ENCODE measurements at places on chromosomes 3 and 15. TPM values are rescaled to one million over a fixed set of nuclear protein-coding genes. Genes with fewer than 3 reads are reported as not detected.

GRCh38 chr15:62407962-62408361 lies 242.9 kb upstream of the C2CD4B start:
- H3K4me3 ChIP-seq: no peak overlapping the region
- DNase-seq: no peak
- no peaks in the 10 kb centered on the region for H3K36me3 ChIP-seq
- H3K4me1 ChIP-seq: no peaks in the 10 kb centered on the region
- no peak overlapping the region for H3K27ac ChIP-seq

CSTA gene
- total RNA-seq: not detected

- H3K4me3 ChIP-seq: no peak overlapping the region
- peaks cover 32% of the 10 kb centered on the region for H3K4me1 ChIP-seq
- no peaks in the 10 kb centered on the region for H3K36me3 ChIP-seq
- no peak overlapping the region for H3K27ac ChIP-seq
- DNase-seq: peak; percentile 2
Measured at GRCh38 chr3:9224490-9224889, 25.0 kb downstream of the SRGAP3 start.

CADPS gene
- not detected for total RNA-seq

GPR149 gene
- not detected for total RNA-seq

FMN1 gene
- total RNA-seq: not detected

- H3K27me3 ChIP-seq: peaks cover 22% of the 10 kb centered on the region
- H3K36me3 ChIP-seq: no peaks in the 10 kb centered on the region
- no peak for DNase-seq
- no peaks in the 10 kb centered on the region for H3K4me1 ChIP-seq
Measured at GRCh38 chr3:122992133-122992532, 35.4 kb downstream of the SEMA5B start.

DNA sequence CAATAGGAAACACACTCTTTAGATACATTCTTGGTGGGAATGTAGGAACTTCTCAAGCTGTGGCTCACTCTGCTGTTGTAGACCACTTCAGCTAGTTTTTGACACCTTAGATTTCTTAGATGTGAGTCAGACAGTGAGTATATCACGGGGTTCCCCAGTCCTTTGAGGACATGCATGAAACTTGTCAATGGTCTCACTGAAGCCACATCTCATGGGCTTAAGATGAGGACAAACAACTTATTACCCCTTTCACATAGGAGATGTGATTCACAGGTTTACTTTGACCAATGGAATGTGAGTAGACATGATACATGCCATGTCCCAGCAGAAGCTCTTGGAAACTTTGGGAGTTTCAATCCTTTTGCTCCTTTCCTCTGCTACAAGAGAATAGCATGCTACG lies 325.5 kb downstream of the CHST2 start:
- no peaks in the 10 kb centered on the region for H3K27me3 ChIP-seq
- H3K4me1 ChIP-seq: peaks cover 21% of the 10 kb centered on the region
- H3K4me3 ChIP-seq: peak overlapping the region; percentile 3
- no peak for DNase-seq
- peak overlapping the region; percentile 36 for H3K27ac ChIP-seq

- no peaks in the 10 kb centered on the region for H3K4me1 ChIP-seq
- no peaks in the 10 kb centered on the region for H3K27me3 ChIP-seq
- H3K4me3 ChIP-seq: no peak overlapping the region
- H3K27ac ChIP-seq: no peak overlapping the region
- H3K36me3 ChIP-seq: no peaks in the 10 kb centered on the region
Measured at GRCh38 chr3:10911350-10912002, 81.1 kb upstream of the SLC6A1 start.

DNA sequence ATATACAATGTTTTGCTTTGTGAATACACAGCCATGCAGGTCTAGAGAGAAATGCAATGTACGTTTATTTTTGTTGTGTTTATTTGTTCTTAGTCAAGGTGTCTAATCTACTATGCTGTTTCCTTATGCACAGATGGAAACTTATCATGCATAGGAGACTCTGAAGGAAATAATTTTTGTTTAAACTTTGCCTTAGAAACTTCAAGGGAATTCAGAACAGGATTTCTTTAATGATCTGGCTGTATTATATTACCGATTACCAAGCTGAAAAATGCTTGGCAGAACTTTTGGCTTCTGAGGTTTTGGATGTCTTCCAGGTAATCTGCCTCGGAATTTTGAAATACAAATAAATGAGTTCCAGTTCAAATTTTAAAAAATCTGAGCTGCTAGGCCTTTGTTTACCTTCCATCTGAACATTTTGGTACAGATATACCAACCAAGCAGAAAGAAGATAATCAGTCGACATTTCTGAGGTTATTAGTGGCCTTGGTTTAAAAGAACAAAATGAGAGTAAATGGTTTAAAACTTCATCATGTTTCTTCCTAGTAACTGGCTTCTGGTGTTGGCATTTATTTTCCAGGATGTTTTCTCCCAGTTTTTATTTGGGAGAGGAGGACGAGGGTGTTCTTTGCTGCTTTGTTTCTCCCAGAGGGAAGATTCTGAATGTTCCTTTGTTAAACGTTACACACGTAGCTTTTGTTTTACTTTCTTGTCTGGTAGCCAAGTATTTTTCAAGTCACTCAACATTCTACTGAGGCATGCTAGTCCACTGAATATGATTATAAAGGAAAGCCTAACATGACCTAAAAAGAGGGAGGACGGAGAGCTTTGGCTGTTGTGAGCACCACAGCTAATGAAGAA lies 421.8 kb upstream of the TBL1XR1 start:
- H3K27me3 ChIP-seq: no peaks in the 10 kb centered on the region
- no peak for DNase-seq
- peaks cover 18% of the 10 kb centered on the region for H3K4me1 ChIP-seq
- H3K36me3 ChIP-seq: no peaks in the 10 kb centered on the region
- H3K4me3 ChIP-seq: no peak overlapping the region
- H3K27ac ChIP-seq: no peak overlapping the region

BBS4 gene
- total RNA-seq: 10.0 TPM

UBE2E2 gene
- total RNA-seq: 11.8 TPM

GRCh38 chr15:34655326-34655725 lies 71.9 kb upstream of the GOLGA8B start:
- H3K4me1 ChIP-seq: no peaks in the 10 kb centered on the region
- no peak overlapping the region for H3K4me3 ChIP-seq
- H3K27me3 ChIP-seq: peaks cover 16% of the 10 kb centered on the region
- DNase-seq: no peak
- H3K36me3 ChIP-seq: no peaks in the 10 kb centered on the region

PRKCD gene
- total RNA-seq: 24.8 TPM

UPK1B gene
- not detected for total RNA-seq

CCR5 gene
- total RNA-seq: 5.8 TPM

GRCh38 chr15:56824175-56824574 lies 90.9 kb upstream of the ZNF280D start:
- H3K27me3 ChIP-seq: peaks cover 7% of the 10 kb centered on the region
- H3K4me1 ChIP-seq: peaks cover 7% of the 10 kb centered on the region
- H3K4me3 ChIP-seq: no peak overlapping the region
- H3K27ac ChIP-seq: no peak overlapping the region
- DNase-seq: no peak

DNA sequence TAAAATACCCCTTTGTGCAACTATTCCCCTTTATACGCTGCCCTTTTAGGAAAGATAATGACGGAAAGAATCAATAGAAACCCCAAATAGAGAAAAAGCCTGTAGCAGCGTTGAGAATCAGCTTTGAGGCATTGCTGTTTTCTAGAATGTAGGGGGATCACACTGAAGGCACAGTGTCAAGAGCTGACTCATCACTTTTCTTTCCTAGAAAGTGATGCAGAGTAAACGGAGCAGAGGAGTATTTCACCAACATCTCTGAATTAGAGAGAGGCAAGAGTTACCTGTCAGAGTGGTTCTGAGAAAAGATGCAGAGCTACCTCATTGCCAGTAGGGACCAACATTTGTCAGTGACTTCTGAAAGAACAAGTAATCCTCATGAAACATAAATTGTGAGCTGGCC lies 269.8 kb upstream of the TMC3 start:
- H3K36me3 ChIP-seq: no peaks in the 10 kb centered on the region
- H3K27ac ChIP-seq: no peak overlapping the region
- DNase-seq: no peak
- no peak overlapping the region for H3K4me3 ChIP-seq

GRCh38 chr3:14047841-14048240 lies 76.8 kb downstream of the CHCHD4 start:
- H3K4me1 ChIP-seq: no peaks in the 10 kb centered on the region
- H3K27ac ChIP-seq: no peak overlapping the region
- H3K4me3 ChIP-seq: no peak overlapping the region
- no peaks in the 10 kb centered on the region for H3K36me3 ChIP-seq
- H3K27me3 ChIP-seq: peaks cover 9% of the 10 kb centered on the region

DNA sequence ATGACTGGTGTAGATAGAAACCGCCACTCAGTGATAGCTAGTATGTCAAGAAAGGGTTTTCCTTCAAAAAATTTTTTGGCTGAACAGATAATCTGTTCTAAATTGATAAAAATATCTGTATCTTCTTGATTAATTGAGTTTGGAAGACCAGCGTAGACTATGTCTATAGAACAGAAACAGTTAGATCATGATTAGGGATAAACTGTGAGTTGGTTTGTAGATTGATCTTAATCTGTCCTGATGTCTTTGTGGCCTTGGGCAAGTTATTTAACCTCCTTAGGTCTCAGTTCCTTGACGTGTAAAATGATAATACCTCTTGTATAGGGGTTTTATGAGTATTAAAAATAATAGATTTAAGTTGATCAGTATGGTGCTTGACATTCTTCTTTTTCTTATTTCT lies 4.7 kb downstream of the NFKBIZ start:
- H3K27ac ChIP-seq: peak overlapping the region; percentile 25
- peaks cover 80% of the 10 kb centered on the region for H3K36me3 ChIP-seq
- H3K4me3 ChIP-seq: peak overlapping the region; percentile 93
- DNase-seq: no peak

GRCh38 chr3:41768363-41768762 lies 193.5 kb downstream of the ULK4 start:
- DNase-seq: no peak
- H3K36me3 ChIP-seq: no peaks in the 10 kb centered on the region
- no peaks in the 10 kb centered on the region for H3K4me1 ChIP-seq

COL6A5 gene
- 0.16 TPM for total RNA-seq

DNA sequence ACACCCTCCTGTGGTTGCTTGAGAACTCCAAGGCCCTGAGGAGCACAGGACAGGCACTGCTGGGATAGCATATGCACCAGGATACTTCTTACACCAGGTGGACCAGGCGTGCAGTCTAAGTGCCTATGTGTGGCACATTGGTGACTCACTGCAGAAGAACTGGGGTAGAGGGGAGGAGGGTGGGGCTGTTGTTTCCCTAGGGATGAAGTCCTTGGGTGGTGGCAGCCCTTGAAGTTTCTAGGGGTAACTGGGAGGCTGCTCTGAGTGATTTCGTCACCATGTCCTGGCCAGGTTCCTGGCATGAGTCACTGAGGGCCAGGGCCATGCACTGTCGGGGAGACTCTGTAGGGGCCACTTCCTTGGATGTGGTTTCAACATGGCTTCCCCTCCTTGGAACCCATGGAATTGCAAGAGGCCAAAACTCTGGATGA lies 15.9 kb downstream of the MYZAP start:
- DNase-seq: no peak
- H3K27ac ChIP-seq: no peak overlapping the region
- H3K4me3 ChIP-seq: no peak overlapping the region

DNA sequence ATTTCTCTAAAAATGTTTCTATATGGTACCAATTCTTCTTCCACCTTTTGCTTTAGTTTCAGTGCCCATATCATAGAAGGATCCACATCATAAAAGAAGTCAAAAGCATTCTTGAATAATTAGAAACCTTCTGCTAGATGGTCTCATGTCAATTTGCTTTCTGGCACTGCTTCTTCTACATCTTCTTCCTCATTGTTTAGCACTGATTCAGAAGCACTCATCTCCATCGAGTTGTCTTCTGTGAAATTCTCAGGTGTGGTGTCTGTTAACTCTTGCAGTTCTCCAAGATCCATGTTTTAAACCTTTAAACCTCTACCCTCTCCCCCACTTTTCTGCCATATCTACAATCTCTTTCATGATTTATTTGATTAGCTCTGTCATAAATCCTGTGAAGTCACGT lies 154.8 kb downstream of the WDR76 start:
- no peak for DNase-seq
- H3K36me3 ChIP-seq: peaks cover 2% of the 10 kb centered on the region
- peaks cover 14% of the 10 kb centered on the region for H3K4me1 ChIP-seq
- no peak overlapping the region for H3K27ac ChIP-seq

- peaks cover 42% of the 10 kb centered on the region for H3K4me1 ChIP-seq
- no peak for DNase-seq
- peaks cover 23% of the 10 kb centered on the region for H3K36me3 ChIP-seq
- no peak overlapping the region for H3K27ac ChIP-seq
- no peaks in the 10 kb centered on the region for H3K27me3 ChIP-seq
- no peak overlapping the region for H3K4me3 ChIP-seq
Measured at GRCh38 chr3:131388490-131388799, 6.9 kb downstream of the NUDT16 start.

DNA sequence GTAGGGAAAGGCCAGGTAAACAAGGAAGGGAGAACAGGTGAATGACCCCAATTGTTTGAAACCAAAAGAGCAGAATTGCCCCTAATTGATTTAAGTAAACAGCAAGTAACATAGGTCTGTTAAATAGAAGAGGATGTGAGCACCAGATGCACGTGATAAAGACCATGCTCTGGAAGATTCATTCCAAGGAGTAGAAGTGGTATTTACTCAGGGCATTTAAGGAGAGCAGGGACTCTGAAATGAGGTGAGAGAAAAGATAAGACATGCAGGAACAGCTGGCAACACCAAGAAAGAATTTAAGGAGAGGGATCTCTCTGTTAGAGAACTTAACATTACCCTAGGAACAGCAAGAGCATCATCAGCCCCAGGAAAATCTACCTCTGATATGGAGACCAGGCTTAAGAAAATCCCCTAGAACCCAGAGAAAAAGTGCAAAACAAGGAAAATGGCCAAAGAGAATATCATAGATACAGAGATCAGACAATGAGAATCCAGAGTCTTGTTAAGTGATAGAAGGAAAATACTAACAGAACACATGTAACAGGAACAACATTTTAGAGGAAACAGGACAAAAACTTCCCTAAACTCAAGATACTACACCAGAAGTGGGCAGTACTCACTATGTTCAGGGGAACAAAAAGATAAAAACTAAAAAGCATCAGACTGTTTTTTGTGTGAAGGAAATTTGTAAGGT lies 6.4 kb downstream of the NUDT16 start:
- H3K27me3 ChIP-seq: no peaks in the 10 kb centered on the region
- no peak overlapping the region for H3K27ac ChIP-seq
- peaks cover 46% of the 10 kb centered on the region for H3K4me1 ChIP-seq
- peaks cover 23% of the 10 kb centered on the region for H3K36me3 ChIP-seq
- no peak overlapping the region for H3K4me3 ChIP-seq
- no peak for DNase-seq

- peaks cover 4% of the 10 kb centered on the region for H3K27me3 ChIP-seq
- H3K4me3 ChIP-seq: no peak overlapping the region
- H3K27ac ChIP-seq: no peak overlapping the region
- no peak for DNase-seq
- H3K4me1 ChIP-seq: no peaks in the 10 kb centered on the region
- no peaks in the 10 kb centered on the region for H3K36me3 ChIP-seq
Measured at GRCh38 chr15:91578511-91578910, 275.0 kb upstream of the SLCO3A1 start.

TARS3 gene
- total RNA-seq: 15.2 TPM

Measured in activated T-helper 1 cell treated with anti-CD3 and anti-CD28 coated beads, Interleukin-12 subunit alpha, Interleukin-12 subunit beta, Interleukin-2, Interleukin-4 antibody, amounts not matched to agents 30 ng/mL and 10 ng/mL and 1 ng/mL, durations not matched to agents 14 hours and 24 hours and 36 hours (primary cell).